ENCODE measurements at places on chromosomes 12 and 14.

- no peak for DNase-seq
Observed at GRCh38 chr14:89013698-89014568, 189.5 kb downstream of the TTC8 start.

DNA sequence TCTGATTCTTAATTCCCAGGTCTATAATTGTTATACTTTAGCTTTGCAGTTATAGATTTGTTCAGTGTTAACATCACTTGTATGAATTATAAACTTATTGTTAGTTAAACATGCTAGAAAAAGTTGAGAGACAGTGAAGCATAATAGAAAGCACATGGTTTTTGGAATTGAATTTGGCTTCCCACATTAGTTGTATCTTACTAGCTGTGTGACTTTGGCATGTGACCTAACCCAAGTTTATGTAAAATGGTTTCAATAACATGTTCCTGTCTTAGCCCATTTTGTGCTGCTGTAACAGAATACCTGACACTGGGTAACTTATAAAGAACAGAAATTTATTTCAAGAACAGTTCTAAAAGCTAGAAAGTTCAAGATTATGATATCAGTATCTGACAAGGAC lies 146.3 kb downstream of the PDE3A start:
- DNase-seq, result no peak

DNA sequence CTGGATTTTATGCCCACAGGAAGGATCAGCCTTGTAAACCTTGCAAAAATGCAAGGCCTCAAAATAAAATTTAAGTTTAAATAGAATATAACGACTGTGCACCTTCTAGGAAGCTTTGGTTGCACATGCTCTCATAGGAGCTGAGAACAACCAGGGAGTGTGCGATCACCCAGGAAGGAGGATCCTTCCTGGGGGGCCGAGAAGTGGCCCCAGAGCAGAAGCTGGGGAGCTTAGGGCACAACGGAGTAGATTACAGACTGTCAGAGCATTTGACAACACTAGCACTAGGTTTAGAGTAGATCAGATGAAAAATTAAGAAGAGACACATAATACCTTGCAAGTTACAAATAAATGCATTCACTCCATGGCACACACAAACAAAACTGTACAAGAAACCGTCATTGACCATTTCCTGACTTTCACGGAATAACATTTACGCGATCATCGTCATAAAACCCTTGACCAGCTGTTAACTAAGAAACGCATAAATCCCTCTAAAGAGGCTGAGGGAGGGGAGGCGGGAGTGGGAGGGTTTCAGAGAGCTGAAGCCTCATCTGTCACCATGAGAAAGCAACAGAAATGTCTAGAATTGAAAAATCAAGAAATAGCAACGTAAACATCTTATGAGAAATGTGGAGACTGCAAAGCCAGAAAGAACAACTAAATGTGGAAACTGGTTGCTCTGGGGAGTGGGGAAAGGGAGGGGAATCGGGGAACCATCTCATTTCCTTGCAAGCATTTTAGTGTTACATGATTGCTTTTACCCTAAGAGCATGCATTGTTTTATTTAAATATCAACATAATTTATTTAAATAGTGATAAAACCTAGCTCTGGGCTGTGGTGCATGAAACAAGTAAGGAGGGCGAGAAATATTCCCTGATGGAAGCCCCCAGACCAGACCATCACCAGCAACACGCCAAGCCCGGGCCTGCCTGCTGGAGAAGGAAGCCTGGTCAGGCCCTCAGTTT lies 13.1 kb upstream of the CCDC85C start:
- no peak for DNase-seq

DNA sequence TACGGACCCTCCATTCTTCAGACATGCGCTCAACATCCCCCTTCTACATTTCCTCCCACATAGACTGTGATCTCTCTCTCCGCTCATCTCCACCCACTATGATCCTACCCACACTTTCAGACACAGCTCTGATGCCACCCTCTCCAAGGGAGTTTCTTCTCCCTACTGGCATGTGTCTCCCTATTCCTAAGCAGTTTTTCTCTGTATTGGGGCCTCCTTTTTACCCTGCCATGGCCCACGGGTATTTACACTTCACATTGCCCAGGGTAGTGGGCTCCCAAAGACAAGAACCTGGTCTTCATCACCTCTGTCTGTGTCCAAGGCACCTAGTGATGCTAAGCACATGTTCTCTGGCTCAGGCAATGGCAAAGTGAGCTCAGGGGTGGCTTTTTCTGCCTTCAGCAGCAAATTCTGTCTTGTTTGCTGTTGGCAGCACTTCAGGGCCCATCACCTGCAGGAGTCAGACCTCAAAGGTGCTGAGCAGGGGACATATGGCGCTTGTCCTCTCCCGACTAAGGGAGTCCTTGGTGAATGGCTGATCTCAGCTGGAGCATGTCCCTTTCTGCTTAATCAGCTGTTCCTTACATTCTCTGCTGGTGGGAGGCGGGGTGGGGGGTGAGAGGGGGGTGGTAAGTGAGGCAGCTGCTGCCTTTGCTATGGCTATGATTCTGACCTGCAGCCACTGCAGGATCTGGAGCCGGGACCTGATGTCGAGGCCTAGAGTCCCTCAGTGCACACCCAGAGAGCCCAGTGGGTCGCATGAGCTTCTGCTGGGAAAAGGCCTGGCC lies 256.8 kb downstream of the PCNX1 start:
- no peak for DNase-seq

GRCh38 chr14:75989134-75989533 lies 3.6 kb downstream of the IFT43 start:
- no peak for DNase-seq

- DNase-seq, result no peak
Observed at GRCh38 chr12:5905757-5906156, 39.3 kb downstream of the ANO2 start.

- DNase-seq, result no peak
Observed at GRCh38 chr14:94921882-94922585, 152.1 kb upstream of the GSC start.

GRCh38 chr12:65335021-65335714 lies 56.7 kb downstream of the MSRB3 start:
- no peak for DNase-seq

DNA sequence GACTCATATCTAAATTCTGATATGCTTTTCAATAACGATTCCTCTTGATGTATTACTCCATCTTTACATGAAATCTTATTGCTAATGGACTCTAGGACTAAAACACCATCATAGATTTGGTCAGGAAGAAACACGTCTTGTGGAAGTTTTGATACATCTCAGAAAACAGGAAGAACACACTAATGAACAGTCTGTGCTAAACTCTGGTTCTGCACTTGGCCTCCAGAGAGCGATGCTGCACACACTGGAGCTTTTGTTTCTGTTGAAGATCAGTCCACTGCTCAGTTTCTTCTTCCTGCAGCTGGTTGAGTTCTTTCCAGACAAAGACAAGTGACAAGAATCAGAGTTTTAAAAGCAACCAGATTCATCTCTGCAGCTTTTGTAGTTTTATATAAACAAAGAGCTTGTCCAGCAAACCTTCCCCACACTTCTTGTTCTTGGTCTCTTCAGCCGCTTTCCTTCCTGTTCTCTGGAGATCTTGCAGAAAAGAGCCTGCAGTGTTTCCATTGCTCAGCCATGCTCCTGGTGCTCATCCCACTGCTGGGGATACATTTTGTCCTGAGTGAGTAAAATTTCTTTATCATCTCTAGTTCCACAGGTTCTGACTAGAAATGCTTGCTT lies 229.1 kb upstream of the OR4E1 start:
- DNase-seq, result no peak

DNA sequence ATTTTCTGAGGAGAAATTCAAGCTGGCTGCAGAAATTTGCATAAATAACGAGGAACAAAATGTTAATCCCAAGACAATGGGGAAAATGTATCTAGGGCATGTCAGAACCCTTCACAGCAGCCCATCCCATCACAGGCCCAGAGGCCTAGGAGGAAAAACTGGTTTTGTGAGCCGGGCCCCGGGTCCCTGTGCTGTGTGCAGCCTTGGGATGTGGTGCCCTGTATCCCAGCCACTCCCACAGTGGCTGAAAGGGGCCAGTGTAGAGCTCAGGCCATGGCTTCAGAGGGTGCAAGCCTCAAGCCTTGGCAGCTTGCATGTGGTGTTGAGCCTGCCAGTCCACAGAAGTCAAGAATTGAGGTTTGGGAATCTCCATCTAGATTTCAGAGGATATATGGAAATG lies 57.7 kb downstream of the NPAS3 start:
- DNase-seq, result no peak

DNA sequence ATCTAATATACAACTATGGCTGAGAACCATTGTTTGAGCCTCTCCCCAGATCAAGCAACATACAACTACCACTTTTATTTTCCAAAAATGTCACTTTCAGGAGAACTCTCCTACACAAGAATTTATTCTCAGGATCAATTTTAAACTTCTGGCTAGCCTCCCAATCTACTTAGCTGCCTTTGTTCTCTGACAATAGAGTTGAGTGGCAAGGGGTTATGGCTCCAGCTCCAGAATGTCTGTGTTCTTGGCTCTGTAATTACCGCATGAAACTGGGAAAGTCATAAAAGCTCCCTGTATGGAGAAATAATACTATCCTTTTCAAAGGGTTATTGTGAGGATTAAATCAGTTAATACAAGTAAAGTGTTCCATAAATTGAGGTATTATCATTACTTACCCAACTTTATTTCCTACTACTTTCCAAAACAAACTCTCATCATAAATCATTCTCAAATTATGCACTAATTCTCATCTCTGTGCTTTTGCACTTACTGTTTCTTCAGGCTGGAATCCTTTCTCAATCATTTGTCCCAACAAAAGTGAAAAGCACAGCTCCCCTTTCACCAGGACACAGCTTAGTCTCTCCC lies 121.9 kb downstream of the GARIN6 start:
- no peak for DNase-seq

- no peak for DNase-seq
Observed at GRCh38 chr14:34465069-34465859, 3.2 kb upstream of the SPTSSA start.

GRCh38 chr14:23139874-23140273 lies 20.8 kb upstream of the CEBPE start:
- DNase-seq, result no peak

- DNase-seq, result no peak
Observed at GRCh38 chr12:4477129-4477528, 31.5 kb upstream of the FGF6 start.

DNA sequence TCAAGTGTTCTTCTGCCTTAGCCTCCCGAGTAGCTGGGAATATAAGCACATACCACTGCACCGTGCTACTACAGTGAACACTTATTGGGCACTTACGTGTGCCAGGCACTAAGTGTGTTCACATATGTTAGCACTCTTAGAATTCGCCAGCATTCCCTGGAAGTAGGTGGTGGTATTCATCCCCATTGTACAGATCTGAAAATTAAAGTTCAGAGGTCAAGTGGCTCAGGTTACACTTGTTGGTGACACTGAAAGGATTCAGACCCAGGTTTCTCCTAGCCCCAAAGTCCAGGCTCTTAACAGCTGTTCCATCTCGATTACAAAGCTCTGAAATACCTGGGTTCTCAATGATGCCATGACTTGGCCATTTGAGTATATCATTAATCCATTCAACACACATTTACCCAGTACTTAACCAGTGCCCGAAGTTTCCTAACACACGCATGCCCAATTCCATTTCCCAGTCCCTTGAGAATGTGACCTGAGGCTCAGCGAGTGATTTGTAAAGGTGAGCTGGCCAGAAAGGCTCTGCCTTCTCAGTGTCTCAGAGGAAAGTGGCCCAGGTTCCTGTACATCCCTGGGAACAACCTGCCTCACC lies 4.8 kb downstream of the MVK start:
- no peak for DNase-seq

DNA sequence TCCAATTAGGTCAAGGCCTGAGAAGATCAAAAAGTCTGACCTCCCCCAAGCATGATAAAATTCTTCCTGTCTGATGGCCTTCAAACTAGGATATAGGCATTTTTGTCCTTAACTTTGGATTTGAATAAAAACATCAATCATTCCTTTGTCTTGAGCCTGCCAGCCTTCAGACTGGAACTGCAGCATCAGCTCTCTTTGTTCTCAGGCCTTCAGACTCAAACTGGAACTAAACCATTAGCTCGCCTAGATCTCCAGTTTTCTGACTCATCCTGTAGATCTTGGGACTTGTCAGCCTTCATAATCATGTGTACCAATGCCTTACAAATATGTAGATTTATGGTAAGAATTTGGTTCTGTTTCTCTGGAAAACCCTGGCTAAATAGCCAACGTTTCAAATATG lies 721.7 kb downstream of the GALC start:
- DNase-seq, result no peak

DNA sequence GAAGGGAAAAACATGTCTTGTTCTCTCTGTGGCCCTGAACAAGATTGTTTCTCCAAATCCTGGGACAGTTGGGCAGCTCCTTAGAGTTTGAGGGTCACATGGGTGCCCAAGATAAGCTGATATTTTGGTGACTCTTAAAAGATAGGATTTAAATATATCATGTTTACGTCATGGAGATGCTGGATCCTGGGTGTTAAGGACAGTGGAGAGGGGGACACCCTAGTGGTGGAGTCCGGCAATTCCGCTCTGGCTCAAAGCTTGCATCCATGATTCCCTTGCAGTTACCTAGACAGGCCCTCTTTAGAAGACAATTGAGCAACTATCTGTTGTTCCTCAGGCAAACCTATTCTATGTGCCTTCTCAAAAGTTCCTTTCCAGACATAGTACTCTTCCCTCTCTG lies 101.8 kb downstream of the CMKLR1 start:
- no peak for DNase-seq

GRCh38 chr14:77964586-77964985 lies 164.7 kb downstream of the ADCK1 start:
- DNase-seq, result no peak

GRCh38 chr12:125652681-125653080 lies 587.4 kb downstream of the AACS start:
- no peak for DNase-seq

DNA sequence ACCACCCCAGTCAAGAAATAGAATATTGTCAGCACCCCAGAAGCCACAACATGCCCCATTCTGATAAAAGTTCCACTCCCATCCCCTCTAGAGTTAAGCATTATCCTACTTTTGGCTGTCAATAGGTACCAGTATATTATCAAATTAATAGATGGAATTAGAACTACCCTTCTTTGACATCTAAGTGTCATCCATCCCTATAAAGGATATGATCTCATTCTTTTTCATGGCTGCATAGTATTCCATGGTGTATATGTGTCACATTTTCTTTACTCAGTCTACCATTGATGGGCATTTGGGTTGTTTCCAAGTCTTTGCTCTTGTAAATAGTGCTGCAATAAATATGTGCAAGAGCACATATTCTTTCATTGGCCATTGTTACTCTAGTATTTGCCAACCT lies 246.2 kb downstream of the SEC23A start:
- no peak for DNase-seq

DNA sequence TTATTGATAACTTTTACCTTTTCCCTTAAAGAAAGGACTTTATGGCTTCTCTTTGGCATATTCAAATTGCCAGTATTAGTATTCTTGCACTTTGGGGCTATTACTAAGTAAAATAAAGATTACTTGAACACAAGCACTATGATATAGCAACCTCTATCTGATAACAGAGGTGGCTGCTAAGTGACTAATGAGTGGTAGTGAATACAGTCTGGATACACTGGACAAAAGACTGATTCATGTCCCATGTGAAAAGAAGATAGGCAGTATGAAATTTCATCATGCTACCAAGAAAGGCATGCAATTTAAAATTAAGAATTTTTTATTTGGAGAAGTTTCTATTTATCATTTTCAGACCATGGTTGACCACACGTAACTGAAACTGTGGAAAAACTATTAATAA lies 399.9 kb downstream of the FSCB start:
- DNase-seq, result no peak

GRCh38 chr14:37139710-37140109 lies 32.7 kb downstream of the SLC25A21 start:
- DNase-seq, result no peak

All from cardiac septum (tissue), 1 donor.